CD14-positive monocyte (primary cell): ENCODE measurements at places on chromosomes 2 and 18.

DNA sequence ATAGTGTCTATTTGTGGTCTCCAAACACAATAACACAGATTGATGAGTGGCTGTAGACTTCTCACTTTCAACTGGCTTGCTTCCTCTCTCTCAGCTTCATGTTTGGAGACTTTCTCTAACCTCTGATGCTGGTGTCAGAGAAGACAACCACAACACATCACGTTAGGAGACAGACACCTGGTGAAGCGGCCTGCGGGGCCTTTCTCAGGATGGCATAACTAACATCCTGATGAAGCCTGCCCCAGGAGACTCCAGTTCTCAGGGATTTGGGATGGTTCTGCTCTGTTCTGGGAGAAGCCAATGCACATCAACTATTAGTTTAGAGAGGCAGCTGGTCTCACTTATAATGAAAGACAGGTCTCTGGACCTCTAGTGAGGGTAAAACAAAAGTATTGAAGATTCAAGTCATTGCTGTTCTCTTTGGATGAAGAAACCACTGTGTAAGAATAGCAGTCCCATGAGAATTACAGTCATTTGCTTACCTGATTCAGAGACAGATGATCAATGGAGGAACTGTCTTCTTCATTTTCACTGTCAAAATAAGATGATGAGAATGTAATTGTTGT, 2.0 kb downstream of the IL1A start:
- DNase-seq = no peak

- DNase-seq = no peak
These were observed 74.6 kb upstream of the FOSL2 start for GRCh38 chr2:28318023-28318422.

- no peak for DNase-seq
These were observed 3.6 kb upstream of the PTPN18 start for GRCh38 chr2:130352237-130352636.

- no peak for DNase-seq
These were observed 152.0 kb downstream of the CYRIA start for GRCh38 chr2:16513626-16514025.

DNA sequence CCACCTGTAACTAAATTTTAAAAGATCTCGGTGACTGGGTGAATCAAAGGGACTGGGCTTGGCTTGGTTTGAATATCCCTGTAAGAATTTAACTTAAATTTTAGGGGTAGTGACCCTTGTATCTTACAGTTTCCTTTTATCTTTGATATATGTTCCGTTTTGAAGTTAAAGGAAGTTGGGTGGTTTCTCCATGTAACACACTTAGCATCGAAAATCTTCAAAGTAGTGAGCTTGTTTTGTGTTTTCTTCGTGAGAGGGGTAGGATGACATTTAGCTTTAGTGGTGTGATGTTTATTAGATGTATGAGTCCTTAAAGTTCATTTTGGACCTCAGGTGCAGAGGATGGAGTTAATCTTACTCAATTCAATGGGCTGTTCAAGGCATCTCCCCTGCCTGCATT, 1.6 kb downstream of the WDR7 start:
- DNase-seq = peak; percentile 17

- DNase-seq = no peak
These were observed 171.6 kb downstream of the IKZF2 start for GRCh38 chr2:212979799-212980198.

DNA sequence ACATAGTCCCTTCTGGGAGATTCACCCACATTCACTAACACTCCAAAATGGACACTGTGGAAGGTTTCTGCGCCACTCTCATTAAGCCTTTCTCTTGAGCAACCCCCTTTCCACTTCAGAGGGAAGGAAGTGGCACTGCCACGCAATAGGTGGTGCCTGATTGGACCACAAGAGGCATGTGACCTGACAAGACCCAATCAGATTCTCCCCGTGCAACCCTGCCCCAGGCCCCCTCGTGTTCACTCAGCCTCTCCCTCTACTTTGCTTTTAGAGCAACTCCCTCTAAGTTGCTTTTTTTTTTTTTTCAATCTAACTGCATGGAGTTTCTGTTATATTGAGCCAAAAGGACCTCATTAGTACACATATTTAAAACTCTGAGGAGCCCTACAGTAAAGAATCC, 158.0 kb downstream of the EN1 start:
- DNase-seq = no peak

DNA sequence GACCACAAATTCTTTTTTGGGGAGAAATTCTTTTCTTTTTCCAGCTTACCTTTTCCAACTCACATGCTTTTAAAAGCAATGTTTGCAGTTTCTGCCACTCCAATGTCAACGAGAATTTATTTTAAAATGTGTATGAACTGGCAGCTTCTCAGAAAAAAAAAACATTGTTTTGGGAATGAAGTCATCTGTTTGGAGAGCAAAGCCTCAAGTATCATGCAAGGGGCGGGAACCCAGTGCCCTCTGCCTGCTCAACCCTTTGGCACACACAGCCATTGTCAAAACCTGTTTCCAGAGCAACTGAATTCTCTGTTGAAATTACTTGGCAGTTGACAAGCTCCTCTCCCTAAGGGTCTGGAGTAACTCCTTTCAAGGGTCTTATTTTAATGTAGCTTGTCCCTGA, 128.5 kb downstream of the QPCT start:
- no peak for DNase-seq

DNA sequence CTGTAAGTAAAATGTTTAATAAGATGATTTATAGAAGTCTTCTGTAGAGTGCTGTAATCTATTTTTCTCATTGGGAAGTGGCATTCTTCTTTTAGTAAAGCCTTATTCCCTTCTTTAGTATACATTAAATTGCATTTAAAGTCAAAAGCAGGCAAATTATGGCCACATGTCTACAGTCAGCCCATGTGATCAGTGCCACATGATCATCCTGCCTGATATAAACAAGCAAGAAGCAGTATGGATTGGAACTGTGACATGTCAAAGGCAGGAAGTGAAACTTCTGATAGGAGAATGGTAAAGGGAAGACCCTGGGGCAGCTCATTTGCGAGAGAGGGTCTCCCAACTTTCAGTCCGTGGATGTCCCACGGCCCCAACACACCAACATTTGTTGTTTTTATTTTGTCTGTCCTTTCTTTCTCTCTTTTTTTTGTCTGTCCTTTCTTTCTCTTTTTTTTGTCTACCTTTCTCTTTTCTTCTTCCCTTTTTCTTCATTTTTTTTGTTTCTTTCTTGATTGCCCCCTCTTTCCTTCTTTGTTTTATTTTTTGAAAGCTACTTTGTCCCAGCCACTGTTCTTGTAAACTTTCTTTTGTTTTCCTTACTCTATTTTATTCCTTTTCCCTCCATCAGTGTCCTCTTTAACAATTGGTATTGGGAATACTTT, 154.9 kb downstream of the DTNA start:
- DNase-seq = peak; percentile 10
